ENCODE measurements at places on chromosomes 4 and X.

GRCh38 chr4:7908668-7909067, 31.0 kb downstream of the AFAP1 start:
- no peak for DNase-seq

DNA sequence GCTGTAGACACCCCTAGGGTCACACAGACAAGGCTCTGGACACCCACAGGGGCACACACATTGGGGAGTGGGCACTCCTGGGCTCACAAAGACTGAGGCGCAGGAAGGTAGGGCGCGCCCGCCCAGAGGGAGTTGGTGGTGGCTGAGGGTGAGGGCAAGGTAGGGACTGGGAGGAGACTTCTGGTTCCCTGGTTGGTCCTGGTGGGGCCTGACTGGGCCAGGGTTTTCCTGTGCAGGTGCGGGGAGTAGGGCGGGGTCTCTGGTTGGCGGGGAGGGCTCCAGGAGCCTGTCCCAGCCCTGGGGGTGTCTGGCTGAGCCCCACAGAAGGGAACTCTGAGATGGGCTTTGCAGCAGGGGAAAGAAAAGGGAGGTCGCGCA, 6.7 kb upstream of the WAS start:
- no peak for DNase-seq

- no peak for DNase-seq
Measured at GRCh38 chrX:35696760-35697234, 101.3 kb upstream of the MAGEB16 start.

GRCh38 chrX:79440336-79440735, 73.2 kb upstream of the ITM2A start:
- DNase-seq = no peak

DNA sequence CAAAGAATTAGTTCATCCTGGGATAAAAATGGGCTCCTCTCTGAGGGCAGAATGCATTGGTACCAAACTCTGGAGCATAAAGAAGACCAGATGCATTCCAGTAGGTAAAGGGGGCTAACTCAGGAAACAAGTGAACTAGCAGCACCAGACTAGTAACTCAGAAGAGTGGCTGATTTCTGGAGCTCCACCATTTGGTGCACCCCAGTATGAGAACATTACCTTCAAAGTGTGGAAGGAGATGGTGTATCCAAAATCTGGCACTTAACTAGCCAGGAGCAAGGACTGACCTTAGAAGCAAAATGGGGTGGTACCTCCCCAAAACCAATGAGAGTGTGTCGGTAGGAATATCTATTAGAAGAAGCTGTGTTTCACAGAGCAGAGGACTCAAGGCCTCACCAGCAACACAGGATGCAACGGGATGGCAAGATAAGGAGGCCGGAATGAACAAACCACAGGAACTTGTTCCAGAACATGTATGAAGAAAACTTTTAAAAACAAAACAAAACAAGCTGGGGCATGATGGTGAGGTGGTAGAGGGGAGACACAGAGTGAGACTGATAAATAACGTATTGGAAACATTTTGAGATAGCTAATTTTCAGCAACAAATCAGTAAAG, 142.3 kb downstream of the INPP4B start:
- DNase-seq = no peak
